ENCODE measurements at places on chromosomes 5 and 9.
A peak's percentile ranks its signal among the peaks of the same experiment; 100 is the strongest.

- no peak for DNase-seq
Observed at GRCh38 chr9:92608909-92609445, 61.0 kb downstream of the IPPK start.

DNA sequence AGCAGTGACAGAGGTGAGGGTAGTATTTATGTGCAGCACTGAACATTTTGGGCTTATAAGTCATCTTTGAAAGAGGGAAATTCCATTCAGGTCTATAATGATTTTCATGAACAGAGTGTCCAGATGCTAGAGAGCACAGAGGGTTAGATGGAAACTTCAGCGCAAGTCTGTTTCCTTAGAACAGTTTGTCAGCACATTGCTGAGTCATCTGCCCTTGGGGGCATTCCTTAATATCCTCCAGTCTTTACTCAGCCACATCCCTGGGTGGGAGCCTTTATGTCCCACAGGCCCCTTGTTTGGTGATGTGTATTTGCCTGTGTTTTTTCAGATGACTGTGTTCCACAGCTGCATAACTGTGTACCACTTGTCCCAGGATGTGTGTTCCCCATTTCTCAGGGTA, 138.5 kb upstream of the S1PR3 start:
- peak; percentile 64 for DNase-seq

DNA sequence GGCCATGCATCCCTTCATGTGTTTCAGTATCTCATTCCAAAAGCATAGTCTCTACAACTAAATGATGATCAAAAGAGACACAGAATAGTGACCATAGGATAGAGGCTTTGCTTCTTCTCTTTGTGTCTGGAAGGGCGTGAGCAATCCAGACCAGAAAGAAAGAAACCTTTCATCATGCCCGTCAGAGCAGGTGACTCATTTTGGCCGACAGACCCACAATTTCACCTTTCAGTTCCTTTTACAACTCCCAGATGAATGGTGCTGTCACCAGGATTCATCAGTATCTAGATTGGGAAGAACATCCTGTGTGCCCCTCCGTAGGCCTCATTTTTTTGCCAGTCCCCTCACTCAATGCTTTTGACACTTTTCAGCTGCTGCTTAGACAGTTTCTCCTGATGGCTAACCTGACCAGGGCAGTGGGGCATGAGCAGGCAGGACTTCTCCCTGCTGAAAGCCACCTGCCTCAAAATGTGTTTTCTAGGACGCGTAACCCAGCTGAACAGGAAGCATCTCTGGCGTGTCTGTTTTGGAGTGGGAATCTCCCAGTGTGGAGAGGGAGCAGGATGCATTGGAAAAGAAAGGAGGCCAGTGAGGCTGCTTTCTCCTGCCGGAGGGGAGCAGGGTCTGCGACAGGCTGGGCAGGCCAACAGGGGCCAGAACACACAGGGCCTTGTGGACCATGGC, 21.2 kb downstream of the ABLIM3 start:
- no peak for DNase-seq

DNA sequence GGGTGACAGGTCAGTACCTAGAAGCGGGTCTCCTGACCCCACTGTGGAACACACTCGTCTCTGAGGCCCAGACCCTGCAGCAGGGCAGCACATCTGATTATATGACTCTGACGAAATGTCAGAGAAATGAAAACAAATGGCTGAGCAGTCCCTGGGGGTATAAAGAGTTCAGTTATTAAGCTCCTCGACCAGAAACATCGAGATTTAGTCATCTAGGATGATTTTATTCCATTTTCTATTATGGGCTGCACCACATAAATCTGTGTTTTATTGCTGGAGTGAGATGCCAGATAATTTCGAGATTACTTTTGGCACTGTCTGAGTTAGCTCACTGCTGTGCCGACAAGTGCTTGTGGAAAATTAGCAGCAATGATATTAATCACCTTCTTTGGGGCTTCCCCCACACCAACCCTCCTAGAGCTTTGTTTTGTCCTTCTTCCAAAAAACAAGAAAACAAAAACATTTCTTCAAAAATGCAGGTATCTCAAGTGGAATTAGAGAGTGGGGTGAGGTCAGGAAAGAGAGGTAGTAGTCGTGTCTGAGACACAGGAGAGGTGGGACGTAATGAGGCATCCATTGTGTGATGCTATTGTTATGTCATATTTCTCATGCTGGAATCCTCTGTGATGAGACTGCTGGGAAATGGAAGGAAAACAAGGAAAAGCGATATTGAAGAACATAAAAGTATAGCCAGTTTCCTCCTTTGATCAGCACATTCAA, 495.5 kb downstream of the DMAC1 start:
- DNase-seq, result no peak

DNA sequence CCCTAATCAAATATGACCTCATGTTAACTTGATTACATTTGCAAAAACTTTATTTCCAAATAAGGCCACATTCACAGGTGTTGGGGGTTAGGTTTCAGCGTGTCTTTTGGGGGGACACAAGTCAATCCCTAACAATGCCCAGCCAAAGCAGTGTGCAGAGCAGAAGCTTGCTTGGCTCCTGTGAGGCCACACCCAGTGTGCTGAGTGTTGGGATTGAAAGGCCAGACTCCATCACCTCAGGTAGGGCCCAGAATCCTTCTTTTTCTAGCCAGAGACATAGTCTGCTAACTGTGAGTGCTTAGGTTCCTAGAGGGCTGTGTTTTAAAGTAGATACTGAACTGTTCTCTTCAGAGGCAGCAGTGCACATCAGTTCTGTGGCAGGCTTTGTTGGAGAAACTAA, 27.9 kb downstream of the KDM4C start:
- DNase-seq, result no peak

GRCh38 chr5:156716591-156717380, 133.3 kb upstream of the PPP1R2B start:
- no peak for DNase-seq

DNA sequence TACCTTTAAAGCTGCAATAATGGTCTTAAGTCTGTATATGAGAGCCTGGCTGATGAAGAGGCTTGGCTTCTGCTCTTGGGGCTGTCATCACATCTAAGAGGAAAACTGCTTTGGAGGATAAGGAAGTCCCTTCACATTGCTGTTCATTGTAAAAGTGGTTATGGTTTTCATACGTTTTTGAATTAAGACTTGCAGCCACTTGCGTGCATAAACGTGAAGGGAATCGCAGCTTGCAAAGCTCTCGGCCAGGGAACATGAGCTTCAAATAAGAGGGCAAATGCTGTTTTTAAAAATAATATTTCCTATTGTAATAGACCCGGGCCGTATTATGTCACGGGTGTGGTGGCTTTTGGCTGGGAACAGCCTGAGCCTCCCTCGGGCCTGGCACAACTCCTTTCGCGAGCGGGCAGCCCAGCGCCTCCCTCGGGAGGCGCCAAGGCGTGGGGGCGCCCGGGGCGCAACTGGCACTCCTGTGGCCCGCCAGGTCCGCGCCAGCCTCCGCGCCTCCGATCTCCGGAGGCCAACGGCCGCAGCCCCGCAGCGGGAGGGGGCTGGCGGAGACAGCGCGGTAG, 538 bp upstream of the ARHGEF28 start:
- DNase-seq, result no peak

DNA sequence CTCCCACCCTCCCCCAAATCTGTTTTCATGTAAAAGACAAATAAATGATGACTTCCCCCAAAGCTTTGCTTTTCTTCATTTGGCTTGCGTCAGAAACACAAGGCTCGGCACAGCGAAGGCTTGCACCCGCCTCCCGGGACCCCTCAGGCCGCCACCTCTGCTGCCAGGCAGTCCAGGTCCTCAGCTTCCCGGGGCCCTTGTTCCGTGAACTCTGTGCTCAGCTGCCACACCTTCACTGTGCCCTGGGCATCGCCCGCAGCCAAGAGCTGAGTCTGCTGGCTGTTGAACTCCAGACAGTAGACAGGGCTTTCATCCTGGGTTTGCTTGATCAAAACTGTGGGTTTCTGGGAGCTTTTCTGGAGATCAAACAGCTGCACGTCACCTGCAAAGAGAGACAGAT, 23.0 kb downstream of the DYNC2I2 start:
- no peak for DNase-seq

DNA sequence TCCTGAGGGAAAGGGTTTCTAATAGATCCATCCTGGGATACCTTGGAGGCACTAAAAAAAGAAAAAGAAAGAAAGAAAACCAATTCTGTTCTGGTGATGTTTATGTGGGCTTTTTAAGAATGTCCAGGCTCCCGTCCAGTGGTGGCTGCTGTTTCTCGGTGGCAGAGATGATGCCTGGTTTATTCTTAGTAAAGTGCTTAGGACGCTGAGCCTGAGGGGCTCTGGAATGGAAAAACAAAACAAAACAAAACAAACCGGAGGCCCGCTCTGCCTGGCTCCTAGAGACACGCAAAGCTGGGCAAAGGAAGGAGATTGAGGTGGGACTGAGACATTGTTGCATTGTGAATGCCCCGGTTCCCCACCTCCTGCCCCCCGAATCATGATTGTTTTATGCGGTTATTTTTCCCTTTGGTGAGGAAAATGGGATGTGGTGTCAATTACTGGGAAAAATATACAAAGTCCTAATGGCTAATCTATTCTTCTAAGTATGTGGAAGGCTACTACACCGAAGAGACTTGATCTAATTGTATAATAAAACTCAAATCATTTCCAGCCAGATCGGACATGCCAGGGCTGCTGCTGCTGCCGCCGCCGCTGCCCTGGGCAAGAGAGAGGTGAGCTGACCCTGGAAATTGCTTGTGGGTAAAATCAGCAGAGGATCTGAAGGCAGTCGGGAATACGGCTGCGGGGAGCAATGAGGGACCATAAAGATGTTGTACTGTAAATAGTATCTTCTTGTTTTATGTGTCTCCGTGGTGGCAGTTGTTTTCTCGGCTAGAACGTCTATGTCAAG, 644.9 kb downstream of the CCDC171 start:
- no peak for DNase-seq

- DNase-seq, result no peak
Observed at GRCh38 chr5:6349387-6349786, 29.0 kb downstream of the MED10 start.

- no peak for DNase-seq
Observed at GRCh38 chr5:119631660-119632059, 2.3 kb downstream of the FAM170A start.

GRCh38 chr5:139295346-139296057, 2.0 kb downstream of the MATR3 start:
- DNase-seq, result no peak

- no peak for DNase-seq
Observed at GRCh38 chr5:178323541-178323865, 90.9 kb upstream of the PHYKPL start.

DNA sequence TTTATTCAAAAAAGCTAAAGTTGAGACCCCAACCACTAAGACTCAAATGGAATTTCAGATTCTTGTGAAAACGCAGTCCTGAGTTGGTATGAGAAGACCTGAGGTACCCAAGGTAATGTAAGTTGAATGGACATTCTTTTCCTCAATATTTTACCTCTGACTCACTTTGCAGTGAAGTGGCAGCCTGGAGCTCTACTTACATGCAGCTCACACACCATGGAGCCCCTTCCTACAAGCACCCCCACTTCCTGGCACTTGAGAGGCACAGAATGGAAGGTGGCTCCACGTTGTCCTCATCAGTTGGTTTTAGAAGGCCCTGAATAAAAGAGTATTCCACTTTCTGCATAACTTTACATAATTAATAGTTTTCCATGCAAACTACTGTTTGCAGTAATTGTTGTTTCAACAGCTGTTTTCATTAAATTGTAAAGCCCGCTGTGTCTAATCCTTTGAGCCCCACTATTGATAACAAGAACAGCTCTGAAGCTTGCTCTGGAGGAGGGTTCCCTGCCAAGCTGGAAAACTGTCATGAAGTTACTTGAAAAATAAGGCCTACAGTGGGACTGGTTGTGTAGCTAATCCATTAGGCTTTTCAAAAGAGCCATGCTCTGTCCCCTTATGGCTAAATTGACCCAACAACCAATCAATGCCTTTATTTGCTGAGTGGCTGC, 102.2 kb upstream of the SPATA31D4 start:
- DNase-seq, result no peak

DNA sequence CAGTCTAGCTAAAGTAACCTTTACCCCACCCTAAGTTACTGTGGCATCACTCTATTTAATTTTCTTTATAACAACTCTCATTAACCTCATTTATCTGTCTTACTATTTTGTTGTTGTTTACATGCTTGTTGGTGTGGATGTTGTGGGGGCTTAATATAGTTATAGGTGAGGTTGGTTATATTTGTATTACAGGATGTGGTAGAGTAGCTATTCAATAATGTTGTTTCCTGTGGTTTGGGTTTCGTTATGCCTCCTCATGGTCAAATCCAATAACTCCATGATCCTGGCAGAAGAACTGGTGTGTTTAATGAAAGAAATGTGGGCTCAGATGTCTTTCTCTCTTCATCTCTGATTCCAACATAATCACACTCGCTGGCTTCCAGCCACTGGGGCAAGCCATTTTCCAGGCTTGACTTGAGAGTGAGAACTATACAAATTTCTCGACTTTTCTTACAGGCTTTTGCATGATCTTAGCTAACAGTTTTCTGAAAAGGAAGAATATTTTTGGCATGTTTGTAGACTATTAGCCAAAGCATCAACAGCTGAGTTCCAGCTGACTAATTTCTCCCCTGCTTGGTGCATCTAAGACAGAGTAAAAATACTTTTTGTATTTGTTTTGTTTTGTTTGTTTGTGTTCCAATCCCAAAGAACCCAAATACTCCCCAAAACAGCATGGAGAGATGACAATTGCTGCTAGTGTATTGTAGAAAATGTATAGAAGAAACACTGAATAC, 303.7 kb upstream of the PAPPA start:
- DNase-seq, result no peak

DNA sequence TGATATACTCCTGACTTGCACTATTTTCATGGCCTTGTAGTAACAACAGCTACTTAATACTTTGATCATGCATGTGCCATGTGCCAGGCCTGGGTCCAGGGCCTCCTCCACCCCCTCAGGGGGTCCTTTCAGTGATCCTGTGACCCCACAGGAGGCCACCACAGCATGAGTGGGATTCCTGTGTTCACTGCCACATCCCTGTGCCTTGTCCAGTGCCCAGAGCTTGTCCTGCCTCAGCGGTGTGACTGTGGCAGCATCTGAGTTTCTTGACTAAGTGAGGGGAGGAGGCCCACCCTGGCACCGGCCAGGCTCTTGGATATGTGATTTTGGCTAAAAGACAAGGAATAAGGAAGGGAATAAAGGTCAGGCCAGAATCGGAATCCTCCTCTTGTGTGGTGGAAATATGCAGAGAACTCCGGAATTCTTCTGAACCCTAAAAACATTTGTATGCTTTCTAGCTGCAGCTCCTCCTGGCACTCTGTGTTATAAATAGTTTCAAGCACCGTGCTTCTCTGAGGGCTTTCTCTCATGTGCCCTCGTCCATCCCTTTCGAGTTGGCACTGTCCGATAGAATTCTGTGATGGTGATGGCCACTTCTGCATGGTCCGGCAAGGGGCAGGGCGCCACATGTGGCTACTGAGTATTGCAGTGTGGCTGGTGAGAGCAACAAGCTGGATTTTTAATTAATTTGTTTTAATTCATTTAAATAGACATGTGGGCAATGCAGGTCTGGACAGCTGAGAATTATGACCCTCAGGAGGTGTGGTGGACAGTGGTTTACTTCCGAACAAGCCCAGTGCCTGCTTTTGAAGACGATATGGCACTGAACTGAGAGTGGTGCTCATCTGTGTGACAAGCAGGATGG, 31.8 kb downstream of the TENT4A start:
- DNase-seq, result no peak

- DNase-seq, result no peak
Observed at GRCh38 chr5:57745029-57745428, 262.4 kb upstream of the ACTBL2 start.

GRCh38 chr9:89802781-89803355, 198.1 kb downstream of the GADD45G start:
- DNase-seq, result peak; percentile 24
